Activated CD4-positive, CD25-positive, alpha-beta regulatory T cell treated with anti-CD3 and anti-CD28 coated beads, Interleukin-2, amount 50 U/mL, for 16 hours (primary cell): ENCODE measurements at places on chromosomes 7 and 10.

GRCh38 chr10:107899075-107899474, 734.6 kb upstream of the SORCS1 start:
- no peak for DNase-seq

- no peak for DNase-seq
These were observed 44.1 kb downstream of the SFTPD start for GRCh38 chr10:79904671-79905321.

DNA sequence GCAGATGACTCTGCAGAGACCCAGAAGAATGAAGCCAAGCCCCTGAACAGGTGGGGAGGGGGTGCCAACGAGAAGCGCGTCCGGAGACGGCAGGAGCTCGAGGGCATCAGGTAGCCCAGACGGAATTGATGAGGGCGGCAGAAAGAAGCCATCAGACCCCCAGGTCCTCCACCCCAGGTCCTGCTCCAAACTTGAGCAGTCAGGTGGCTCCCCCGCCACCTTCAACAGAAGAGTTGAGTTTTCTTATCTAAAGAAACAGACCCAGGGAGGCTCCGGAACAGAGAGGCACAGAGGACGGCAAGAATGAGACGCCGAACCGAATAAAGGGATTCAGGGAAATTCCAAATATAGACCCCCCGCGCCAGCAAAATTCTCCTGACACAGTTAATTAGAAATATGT, 22.2 kb downstream of the RGS10 start:
- no peak for DNase-seq

DNA sequence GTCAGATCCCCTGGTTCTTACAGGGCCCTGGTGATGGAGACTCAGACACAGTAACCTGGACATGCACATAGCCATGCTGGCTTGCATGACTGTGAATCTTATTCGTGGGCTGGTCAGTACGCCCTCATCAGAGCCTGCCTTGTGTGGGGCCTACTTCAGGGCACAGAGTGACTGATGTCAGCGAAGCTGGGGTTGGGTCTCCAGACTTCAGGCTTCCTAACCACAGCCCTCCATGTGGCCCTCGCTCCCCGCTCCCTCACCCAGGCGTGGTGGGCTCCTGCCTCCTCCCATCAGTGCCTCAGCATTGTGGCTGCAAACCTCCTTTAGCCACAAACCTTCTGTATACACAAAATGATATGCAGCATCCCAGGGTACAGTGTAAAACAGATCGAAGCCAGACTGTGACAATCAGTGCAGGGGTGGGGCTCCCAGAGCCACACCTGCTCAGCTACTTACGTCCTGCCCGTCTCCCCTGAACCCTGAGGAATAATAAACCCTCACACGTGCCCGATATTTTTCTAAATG, 7.1 kb upstream of the C10orf105 start:
- DNase-seq, result no peak

GRCh38 chr7:100396421-100396982, 23.2 kb downstream of the PILRA start:
- DNase-seq, result peak; percentile 24

DNA sequence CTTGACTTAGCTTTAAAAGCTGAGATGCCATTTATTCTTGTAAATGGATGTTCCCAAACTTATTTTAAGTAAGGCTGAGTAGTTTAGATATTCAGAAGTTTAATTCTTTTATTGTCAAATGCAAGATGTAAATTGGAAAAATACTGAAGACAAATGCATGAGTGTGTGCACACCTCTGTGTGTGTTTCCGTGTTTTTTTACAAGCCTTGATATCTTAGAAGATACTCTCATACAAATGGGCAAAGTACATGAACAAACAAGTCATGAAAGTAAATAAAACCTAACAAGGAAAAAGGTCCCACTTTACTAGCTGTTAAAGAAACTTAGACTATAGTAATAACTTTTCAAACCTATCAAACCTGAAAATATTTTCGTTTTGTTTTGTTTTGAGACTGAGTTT, 29.0 kb downstream of the ACSL5 start:
- DNase-seq, result no peak

DNA sequence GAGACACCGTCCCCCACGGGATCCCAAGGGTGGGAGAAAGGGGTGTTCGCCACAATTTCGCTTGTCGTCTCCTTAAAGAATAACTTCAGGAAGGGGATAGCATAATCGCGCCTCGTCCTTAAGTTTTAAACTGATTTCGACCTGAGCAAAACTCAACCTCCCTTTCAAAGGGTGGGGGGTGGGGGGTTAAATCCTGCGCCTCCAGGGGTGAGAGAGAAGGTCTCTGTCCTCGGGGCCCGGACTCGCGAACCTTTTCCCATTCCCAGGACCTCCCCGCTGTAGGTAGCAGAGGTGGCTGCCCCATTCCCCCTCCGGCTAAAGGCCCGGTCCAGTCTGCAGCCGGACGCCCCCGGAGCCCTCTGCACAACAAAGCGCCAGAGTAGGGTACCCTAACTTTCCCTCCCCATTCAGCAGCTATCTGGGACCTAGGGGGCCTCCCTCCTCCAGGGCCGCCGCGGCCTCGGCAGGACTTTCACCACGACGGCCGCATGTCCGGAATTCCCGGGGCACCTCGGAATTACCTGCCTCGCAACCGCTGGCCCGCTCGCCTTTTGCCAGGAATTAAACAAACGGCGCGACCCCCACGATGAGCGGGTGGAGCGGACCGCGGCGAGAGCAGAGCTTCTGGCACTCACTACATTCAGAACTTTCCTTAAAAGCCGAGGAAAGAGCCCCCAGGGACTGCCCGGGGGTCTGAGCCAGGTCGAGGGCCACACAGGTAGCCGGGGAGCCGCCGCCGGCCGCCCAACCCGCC, 1.7 kb downstream of the CDK6 start:
- no peak for DNase-seq

DNA sequence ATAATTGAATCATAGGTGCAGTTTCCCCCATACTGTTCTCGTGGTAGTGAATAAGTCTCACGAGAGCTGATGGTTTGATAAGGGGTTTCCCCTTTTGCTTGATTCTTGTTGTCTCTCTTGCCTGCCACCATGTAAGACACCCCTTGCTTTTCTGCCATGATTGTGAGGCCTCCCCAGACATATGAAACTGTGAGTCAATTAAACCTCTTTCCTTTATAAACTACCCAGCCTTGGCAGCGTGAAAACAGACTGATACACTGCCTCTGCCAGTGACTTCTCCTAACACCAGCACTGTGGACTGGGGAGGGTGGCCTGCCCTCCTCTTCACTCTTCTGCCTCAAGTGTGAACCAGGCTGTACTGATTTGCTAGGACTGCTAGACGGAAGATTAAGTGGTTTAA, 108.6 kb downstream of the RAB11FIP2 start:
- DNase-seq, result no peak

DNA sequence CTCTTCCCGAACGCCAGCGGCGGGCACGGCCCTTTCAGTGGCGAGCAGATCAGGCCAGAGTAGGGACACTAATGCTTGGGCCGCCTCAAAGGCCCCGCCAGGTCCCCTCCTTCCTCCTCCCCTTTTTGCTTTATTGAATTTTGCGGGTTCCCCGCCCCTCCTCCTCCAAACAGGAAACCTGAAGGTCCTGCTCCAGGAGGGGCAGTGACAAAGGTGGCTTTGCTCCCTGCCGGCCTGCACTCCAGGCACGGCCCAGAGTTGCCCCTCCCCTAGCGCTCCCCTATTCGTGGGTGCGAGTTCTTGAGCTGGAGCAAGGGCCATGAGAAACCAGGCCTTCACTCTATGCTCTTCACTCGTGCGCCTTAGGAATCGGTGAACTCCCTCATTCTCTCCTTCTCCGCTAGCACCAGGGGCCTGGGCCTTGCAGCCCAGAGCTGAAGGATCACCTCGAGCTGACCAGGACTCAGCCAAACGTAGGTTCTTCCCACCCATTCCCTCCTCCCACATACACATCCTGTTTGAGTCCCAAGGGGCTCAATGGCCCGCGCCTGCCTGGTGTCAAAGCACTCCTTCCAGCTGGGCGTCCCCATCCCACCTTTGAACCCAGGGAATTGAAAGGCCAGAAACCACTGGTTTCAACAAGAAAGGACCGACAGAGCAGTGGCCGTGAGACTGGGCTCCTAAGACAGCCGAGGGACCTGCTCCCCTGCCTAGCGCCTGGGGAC, 619 bp upstream of the HOXA6 start:
- no peak for DNase-seq

DNA sequence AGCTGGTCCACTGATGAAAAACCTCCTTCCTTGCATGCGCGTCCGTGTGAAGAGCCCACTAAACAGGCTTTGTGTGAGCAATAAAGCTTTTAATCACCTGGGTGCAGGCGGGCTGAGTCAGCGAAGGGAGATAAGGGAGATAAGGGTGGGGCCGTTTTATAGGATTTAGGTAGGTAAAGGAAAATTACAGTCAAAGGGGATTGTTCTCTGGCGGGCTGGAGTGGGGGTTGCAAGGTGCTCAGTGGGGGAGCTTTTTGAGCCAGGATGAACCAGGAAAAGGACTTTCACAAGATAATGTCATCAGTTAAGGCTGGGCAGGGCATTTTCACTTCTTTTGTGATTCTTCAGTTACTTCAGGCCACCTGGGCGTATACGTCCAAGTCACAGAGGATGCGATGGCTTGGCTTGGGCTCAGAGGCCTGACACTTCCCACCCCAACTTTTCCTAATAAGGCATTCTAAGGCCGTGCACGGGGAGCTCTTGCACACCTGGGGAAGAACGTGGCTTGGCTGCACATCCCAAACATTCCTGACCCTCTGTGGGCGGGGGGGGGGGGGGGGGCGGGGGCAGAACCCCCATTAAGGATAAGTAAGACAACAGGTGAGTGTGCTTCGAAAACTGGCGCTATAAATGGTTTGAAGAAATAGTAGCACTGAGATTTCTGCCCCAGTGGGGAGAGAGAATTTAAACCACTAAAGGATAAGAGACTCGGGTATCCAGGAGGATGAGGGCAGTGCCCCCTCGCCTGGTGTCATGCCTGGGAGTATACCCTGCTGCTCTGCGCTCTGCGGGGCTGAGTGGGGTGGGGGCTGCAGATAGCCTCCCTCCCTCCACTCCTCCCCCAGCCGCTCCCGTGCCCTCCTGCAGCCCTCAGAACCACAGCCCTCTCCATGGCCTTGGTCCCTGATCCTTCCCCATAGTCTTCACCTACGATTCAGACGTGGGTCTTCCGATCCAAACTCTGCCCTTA, 217.6 kb downstream of the MLLT10 start:
- DNase-seq, result no peak

DNA sequence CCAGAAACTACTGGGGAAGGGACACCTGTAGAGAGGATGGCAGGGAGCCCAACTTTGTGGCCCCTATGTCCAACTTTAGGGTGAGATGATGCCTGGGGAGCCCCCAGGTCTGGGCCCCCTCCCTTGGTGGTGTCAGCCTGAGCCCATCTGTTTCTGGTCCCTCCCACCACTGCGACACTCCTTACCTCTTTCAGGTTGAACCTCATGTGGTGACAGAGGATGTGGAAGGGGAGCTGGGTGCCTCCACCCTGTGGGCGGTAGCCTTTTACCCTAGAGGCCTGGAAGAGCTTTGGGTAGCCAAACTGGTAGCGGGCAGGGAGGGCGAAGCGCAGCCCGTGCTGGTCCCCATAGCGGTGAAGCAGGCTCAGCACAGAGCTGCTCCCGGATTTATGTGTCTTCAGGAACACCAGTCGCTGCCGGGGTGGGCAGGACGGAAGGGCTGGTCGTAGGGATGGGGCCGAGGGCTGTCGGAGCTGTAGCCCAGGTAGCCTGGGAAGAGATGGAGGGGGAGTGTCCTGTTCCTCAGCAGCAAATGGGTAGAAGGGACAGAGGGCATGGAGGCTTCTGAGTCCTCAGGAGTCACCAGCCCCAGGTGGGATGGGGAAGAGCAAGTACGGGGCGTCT, 2.0 kb downstream of the GAL3ST4 start:
- no peak for DNase-seq

GRCh38 chr7:92639213-92639896, 49.2 kb upstream of the FAM133B start:
- DNase-seq, result no peak

DNA sequence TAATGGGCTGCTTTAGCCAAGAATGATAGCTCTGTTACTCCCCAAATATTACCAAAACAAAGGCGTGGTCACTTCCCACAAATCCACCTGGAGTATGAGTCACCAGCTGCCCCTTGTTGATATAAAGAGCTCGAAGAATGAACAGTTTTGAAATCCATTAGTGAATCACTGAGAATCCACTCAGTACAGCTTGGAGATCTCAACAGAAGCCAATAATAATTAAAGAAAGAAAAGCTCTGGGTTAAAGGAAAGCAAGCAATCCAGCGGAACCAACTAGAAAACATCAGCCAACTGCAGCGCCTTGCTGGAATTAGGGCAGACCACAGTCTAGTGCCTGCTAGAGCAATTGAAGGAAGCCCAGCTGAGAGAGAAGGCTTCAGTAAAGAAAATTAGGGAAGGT, 576.0 kb upstream of the C7orf33 start:
- DNase-seq, result no peak

- no peak for DNase-seq
These were observed 23.0 kb downstream of the DIP2C start for GRCh38 chr10:666237-667012.

DNA sequence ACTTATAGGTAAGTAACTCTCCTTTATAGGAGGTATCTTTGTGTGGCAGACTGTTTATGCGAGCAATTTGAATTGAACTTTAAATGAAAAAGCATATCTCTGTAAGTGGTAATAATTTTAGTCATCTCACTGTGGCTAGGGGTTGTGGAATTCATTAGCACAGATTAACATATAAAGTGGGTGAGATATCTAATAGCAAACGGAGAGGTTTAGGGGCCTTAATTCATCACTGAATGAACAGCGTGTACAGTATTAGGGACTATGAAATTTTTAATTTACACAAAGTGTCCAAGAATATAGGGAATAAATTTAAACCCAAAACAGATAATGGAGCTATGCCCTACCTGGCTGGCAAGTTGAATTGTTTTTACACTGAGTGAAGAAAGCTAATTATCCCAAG, 15.7 kb upstream of the FAM204A start:
- DNase-seq, result no peak

DNA sequence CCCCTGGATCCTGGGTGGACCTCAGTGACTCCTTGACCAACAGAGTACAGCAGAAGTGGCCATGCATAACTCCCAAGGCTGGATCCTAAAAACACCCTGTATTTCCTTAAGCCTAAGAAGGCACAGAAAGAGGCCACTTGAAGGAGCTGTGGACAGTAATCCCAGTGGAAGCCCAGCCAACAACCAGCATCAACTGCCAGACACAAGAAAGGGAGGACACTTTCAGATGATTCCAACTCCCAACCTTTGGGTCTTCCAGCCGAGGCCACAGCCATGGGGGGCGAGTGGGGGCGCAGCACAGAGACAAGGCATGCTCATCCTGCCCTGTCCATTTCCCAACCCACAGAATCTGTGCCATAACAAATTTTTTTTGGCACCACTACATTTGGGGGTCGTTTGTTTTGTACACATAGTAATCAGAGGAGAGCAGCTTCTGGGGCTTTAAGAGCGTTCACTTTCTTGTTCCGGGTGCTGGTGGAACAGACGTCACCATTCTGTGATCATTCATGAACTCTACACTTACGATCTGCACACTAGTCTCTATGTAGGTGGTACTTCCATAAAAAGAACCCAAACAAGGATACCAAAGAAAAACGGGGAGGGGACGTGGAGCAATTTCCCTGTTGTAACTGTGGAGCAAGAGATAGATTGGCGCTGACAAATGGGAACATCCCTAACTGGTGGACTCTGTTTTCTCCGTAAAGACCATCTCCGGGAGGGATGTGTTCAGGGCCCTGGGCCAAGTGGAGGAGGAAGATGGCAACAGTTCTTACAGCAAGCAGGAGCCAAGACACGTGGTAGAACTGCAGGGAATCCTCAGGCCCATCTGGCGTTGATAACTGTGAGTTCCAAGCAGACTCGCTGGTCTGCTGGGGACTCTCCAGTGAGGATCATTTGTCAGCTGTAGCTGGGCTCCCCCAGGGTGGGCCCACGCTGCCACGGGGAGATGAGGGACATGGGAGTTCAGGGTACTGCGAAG, 6.0 kb upstream of the SLC29A3 start:
- no peak for DNase-seq

GRCh38 chr10:116029826-116030225, 243.2 kb downstream of the GFRA1 start:
- DNase-seq, result no peak
